ENCODE measurements at places on chromosomes 12 and 14.
A peak's percentile ranks its signal among the peaks of the same experiment; 100 is the strongest.

- DNase-seq, result no peak
Measured at GRCh38 chr12:71400481-71400880, 39.1 kb upstream of the LGR5 start.

- DNase-seq, result peak; percentile 63
Measured at GRCh38 chr12:58915634-58916033, 4.7 kb downstream of the LRIG3 start.

- DNase-seq, result no peak
Measured at GRCh38 chr12:48069241-48069640, 36.6 kb downstream of the SENP1 start.

- no peak for DNase-seq
Measured at GRCh38 chr12:103399986-103400385, 95.8 kb downstream of the C12orf42 start.

GRCh38 chr14:51430633-51431032, 190.6 kb downstream of the TMX1 start:
- no peak for DNase-seq

GRCh38 chr14:32897698-32898064, 41.0 kb upstream of the NPAS3 start:
- no peak for DNase-seq

DNA sequence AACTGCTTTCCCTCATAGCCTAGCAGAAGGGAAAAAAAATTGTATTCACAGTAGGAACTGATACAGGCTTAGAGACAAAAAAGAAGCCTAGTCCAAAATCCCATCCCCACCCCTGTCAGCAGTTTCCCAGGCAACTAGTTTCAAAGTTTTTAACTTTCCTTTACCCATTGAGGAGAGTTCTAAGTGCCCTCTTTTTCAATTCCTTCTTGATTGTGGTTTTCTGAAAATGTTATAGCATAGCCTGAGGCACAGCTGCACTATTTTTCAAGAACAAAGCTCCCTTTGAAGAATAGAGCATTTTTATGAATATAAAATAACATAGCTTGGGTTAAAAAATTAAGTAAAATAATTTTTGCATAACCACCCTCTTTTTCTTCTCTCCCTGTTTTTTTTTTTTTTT, 81.6 kb downstream of the IPO8 start:
- no peak for DNase-seq

- no peak for DNase-seq
Measured at GRCh38 chr12:132359551-132359950, 30.2 kb upstream of the GALNT9 start.

DNA sequence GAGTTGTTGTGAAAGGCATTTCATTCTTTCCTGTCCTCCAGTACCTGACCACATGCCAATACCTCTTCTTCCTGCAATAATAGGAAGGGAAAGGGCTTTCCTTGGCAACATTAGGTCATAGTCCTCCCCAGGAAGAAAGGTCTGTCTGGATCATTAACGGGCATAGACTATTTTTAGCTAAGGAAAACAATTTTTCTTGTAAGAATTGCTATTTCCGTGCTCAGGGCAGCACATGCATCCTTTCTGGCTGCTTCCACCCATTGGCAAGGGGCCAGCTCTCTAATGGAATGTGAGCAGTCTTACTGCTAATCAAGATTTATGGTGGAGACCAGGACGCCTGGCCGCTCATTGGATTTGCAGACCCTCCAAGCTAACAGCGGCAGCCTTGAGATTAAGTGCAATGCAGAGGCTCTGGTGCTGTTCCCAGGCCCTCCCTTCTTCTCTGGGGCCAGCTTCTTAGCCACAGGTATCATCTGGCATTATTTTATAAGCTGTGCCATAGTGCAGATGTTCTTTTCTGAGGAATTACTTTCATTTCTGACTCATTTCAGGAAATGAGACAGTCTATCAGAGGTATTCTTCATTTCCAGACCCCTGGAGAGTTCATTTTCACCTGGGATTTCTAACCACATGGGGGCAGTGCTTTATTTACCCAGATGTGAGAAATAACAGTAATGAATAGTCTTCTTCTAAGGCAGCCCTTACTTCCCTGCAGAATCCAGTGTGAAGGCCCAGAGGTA, 52.9 kb downstream of the ANO6 start:
- peak; percentile 48 for DNase-seq

DNA sequence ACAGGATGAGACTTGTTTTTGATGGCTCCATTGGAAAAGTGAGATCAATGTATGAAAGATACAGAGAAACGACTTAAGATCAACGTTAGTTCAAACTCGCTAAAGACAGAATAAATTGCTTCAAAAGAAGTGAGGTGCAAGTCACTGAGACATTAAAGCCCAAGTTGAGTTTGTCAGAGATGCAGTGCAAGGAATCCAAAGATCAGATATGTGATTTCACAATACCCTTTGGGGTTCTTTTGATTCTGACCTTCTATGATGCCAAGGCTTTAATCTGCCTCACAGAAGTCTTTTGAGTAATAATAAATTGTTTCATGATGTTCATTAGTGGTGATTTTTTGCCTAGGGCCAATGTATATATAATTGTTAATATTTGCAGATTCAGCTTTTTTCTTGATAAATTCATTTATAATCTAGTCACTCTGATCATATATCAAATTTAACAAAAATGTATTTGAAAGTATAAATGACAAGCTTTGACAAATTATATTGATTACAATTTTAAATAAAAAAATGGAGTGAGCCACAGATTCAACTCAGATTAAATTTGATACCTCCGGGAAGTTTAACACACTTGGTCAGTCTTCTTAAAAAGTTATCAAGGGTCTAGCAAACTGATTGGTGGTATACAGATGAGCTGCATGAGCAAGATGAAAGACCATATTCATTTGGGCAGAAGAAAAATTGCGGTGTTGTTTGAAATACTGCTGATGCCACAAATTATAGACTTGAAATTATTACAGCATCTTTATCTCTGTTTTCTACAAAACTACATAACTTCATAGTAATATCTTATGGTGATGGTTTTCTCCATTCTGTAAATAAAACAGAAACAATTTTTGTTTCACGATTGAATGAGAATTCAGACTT, 144.8 kb upstream of the FAR2 start:
- no peak for DNase-seq

- no peak for DNase-seq
Measured at GRCh38 chr12:15712823-15713660, 76.1 kb downstream of the EPS8 start.

DNA sequence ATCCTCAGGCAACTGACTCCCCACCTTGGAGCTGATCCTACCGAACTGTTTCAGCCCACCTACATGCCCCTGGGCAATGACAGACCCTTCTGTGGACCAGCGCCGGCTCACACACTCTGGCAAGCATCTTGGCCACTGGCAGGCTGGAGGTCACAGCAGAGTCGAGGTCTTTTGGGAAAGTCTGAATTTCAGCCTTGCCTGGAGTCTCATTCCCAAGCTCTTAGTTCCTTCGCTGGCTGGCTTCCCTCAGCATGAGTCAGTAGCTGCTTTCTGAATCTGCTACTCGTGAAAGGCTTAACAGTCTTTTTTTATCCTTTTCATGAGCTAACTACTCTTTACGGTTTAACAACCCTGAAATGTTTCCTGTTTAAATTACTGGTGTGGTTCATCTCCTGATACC, 44.5 kb downstream of the ASCL4 start:
- peak; percentile 57 for DNase-seq

GRCh38 chr14:87894920-87895319, 98.1 kb downstream of the GALC start:
- DNase-seq, result no peak

GRCh38 chr14:94572637-94573303, 8.5 kb upstream of the SERPINA5 start:
- no peak for DNase-seq

DNA sequence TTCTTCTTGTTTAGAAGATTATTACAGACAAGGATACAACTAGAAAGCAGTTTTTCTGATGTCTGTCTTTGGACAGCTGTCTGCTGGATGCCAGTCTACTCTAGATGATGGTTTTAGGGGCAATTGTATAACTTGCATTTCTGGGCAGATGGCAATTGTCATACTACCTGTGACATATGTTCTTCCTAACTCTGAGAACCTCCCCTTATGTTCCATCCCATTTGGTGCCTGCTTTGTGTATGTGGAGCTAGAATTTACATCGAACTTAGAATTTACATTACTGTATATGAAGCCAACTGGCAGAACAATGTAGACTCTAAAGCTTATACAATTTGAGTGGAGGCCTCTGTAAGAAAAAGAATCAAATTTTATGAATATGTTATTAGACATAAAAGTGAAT, 430.2 kb upstream of the SEL1L start:
- no peak for DNase-seq

DNA sequence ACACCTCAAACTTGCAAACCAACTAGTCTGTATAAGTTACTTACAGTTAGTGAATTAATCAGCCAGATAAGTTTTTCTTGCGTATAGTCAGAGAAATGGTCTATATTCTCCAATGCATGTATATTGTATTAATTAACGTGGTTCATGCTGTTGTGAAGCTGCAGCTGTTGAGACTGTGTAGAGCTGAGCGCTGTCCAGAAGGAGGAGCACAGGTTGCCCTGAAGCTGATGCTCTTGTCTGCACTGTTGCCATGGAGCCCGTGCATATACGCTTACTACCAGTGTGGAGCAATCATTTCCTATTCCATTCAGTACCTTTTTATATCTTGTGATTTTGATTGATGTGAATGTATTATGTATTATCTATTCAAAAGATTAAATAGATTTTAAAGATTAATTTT, 74.3 kb upstream of the ARID2 start:
- no peak for DNase-seq

All from AG09309 (cell line).